Aortic smooth muscle cell (primary cell): ENCODE measurements at places on chromosomes 12 and 14. TPM values are rescaled to one million over a fixed set of nuclear protein-coding genes. Genes with fewer than 3 reads are reported as not detected.

WNT1 gene
- total RNA-seq = not detected in 2 replicates

TMEM63C gene
- 0.26 TPM in 1 of 2 replicates, not detected in the other for total RNA-seq

EID3 gene
- total RNA-seq = 7.3 and 14.2 TPM in 2 replicates

FAM222A gene
- 0.06 and 0.13 TPM in 2 replicates for total RNA-seq

HCAR1 gene
- total RNA-seq = 0.37 and 0.53 TPM in 2 replicates
